ENCODE measurements at places on chromosomes 12 and 14.

DNA sequence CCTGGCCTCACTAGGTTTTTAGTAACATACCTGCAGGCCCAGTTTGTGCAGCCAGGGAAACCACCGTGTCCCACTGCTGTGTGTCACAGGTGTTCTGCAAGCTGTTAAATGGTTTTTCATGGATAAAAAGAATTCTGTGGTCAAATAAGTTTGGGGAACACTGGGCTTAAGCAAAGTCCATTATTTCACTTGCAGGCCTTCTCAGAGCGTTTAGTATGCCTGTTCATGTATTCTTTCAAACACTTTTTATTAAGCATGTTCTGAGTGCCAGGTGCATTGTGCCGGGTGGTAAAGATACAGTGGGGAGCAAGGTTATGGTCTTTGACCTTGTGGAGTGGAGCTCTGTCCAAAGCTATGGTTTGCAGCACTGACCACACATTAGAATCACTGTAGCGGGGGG, 7.4 kb downstream of the RNFT2 start:
- DNase-seq: no peak

DNA sequence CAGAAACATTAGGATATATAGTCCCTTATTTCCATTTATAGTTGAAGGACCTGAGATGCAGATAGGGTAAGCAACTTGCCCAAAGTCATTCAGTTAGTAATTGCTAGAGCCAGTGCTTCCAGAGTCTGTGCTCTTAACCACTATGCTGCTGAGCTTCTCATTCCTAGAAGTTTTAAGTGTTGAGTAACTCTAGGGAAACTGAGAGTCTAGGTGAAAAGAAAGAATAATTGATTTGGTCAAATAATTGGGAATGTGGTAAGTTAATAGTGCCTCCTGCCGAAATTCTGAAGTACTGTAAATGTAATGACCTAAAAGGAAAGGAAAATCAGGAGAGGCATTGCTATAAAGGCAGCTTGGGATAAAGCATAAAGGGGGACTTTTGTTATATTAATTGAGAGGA, 14.1 kb downstream of the PYROXD1 start:
- no peak for DNase-seq

DNA sequence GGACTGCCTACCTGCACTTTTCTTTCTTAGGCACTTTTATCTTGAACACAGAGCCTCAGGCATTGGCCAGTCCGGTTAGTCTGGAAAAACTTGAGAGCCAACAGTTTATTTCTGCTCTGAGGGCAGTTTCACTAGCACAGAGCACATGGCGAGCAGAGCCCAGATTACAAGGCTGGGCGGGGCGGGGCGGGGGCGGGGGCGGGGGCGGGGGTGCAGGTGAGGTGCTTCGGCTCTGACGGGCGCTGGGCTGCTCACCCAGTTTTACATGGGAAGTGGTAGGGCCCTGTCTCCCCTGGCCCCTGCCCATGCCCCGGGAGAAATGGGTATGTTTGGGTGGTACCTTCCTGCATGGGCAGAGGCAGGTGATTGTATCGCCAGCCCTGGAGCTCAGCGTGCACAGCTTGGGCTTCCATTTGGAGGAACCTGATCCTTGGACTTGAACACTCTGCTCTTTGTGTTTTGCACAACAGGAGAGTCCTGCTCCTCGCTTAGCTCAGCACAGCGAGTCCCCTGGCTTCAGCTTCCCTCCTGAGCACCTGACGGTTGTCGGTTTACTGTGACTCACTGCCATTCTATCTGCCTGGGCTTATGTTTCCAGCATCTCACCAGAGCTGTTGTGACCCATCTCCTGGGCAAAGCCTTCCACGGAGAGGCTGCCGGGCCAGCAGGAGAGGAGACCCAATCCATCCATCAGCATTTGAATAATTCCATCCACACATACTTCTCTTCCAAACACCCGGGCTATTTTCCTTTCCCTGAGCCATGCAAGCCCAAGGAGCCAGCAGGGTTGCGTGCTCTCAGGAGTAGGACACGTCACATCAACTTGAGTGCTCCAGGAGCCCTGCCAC, 108.5 kb downstream of the ARF6 start:
- DNase-seq: no peak

GRCh38 chr12:70645494-70646317, 8.5 kb upstream of the PTPRB start:
- DNase-seq: peak; percentile 48

- no peak for DNase-seq
Observed at GRCh38 chr14:95711476-95712176, 2.3 kb downstream of the TCL1A start.

DNA sequence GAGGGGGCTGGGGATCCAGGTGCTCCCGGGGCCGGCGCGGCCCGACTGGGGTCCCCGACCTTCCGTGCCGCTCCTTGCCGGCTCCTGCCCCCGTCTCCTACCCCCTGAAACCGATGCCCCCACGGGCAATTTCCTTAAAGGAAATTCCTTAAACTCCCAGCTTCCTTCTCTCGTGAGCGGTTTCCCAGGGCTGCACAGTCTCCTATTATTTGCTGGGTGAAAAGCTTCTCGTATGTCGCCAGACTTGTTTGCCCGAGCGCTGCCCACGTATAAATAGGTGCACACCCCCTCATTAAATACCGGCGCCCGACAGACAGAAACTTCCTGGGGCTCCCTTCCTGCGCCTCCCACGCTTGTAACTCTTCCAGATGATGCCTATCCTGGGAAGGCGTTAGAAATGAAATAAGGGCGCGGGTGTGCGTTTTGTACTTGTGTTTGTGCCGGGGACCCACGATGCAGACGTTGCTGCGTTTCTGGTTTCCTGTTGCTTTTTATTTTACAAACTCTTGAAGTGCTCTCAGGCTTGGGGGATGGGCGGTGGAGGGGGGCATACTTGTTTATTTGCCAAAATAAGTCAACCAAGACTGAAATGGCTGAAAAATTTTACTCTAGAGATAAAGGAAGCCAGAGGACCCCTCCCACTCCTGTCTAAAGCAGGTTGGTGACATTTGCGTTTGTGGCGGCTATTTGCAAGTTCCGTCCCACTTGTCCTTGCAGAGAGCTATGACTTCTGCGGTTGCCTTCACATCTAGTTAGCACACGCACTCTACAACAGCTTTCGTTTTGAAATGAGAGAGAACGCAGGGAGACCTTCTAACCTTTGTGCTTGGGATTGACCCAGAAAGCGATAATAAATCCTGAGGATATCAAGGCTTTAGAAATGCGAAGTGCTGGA, 1.0 kb downstream of the HIP1R start:
- DNase-seq: no peak

GRCh38 chr12:127336416-127336815, 930.6 kb upstream of the TMEM132C start:
- no peak for DNase-seq

DNA sequence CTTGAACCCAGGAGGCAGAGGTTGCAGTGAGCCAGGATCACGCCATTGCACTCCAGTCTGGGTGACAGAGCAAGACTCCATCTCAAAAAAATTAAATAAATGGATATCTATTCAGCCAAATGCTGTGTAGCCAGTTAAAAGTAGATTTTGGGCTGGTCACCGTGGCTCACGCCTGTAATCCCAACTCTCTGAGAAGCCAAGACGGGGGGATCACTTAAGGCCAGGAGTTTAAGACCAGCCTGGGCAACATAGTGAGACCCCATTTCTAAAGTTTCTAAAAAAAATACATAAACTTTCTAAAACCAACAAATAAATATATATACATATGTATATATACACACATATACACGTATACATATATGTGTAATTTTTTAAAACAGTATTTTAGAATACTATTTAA, 188.8 kb downstream of the FBXL14 start:
- DNase-seq: no peak

- no peak for DNase-seq
Observed at GRCh38 chr14:80206351-80207080, 4.8 kb downstream of the DIO2 start.

- no peak for DNase-seq
Observed at GRCh38 chr12:31585271-31585670, 5.7 kb downstream of the DENND5B start.

DNA sequence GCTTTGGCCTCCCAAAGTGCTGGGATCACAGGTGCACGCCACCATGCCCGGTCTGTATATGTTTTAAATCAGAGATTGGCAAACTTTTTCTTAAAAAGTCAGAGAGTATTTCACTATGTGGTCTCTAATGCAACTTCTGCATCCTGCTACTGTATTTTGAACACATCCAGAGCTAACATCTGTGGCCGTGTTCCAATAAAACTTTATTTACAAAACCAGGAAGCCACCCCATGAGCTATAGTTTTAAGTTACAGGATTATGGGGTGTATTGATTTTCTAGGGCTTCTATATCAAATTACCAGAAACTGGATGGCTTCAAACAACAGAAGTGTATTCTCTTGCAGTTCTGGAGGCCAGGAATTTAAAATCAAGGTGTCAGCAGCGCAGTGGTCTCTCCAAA, 5.3 kb upstream of the RBM19 start:
- no peak for DNase-seq

DNA sequence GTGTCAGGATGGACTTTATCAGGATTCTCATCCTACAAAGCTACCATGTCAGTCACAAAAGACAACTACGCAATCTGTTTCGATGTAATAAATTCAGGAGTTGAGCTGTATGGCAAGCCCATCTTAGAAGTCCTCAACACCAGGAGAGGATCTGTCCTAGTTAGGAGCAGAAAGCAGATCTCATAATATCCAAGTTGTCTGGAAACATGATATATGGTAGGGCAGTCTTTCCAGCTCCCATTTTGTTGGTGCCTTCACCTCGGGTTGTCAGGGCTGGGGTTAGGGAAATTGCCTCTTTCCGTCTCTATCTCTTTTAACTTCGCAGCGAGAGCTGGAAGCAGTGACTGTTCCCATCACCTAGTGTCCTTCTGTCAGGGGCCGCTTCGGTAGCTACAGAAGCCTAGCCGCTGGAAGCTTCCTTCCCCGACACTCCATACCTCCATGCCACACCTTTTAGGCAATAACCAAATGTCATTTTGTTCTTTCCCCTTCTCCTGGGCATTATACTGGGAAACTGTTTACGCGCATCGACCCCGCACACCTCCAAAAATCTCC, 1.4 kb downstream of the NIN start:
- DNase-seq: no peak

- no peak for DNase-seq
Observed at GRCh38 chr14:102481791-102482238, 27.8 kb downstream of the ANKRD9 start.

- DNase-seq: no peak
Observed at GRCh38 chr12:60257063-60257462, 661.2 kb downstream of the SLC16A7 start.

DNA sequence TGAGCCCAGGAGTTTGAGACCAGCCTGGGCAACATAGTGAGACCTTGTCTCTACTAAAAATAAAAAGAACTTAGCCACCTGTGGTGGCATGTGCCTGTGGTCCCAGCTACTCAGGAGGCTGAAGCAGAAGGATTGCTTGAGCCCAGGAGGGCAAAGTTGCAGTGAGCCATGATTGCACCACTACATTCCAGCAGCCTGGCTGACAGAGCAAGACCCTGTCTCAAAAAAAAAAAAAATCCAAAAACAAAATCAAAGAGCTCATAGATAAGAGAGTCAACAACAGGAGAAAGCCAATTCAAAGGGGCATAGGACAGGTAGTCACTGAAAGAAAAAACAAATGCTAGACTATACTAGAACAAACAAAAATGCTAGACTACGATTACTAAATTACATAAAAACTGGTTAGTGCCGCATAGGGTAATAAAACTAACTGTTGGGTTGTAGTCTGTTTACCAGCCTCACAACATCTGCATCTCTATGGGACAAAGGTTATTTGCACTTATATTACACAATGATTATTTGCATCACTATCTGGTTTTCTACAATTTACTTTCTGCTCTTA, 16.6 kb upstream of the EEA1 start:
- DNase-seq: no peak

GRCh38 chr12:131862994-131863710, 31.3 kb upstream of the ULK1 start:
- DNase-seq: no peak

- DNase-seq: no peak
Observed at GRCh38 chr12:26621932-26622331, 211.1 kb downstream of the ITPR2 start.

- no peak for DNase-seq
Observed at GRCh38 chr12:11827091-11828061, 177.9 kb downstream of the ETV6 start.

- no peak for DNase-seq
Observed at GRCh38 chr12:4356041-4356327, 23.5 kb downstream of the FGF23 start.

DNA sequence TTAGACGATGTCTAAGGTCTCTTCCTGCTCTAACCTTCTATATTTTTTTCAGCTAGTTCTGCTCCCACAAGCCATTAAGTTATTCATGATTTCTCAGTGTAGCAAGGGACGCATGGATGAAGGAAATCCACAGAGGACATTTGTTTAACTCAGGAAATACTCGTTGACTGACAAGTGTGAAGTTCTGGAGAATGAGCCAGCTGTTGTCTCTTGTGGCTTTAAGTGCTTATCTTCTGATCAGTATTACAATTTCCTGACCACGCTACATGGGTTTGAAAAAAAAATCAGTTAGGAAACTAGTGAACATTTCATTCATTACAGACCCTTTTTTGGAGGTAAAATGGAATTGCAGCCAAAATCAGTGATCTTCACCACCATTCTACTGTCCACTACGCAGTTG, 53.1 kb downstream of the GUCY2C start:
- no peak for DNase-seq

DNA sequence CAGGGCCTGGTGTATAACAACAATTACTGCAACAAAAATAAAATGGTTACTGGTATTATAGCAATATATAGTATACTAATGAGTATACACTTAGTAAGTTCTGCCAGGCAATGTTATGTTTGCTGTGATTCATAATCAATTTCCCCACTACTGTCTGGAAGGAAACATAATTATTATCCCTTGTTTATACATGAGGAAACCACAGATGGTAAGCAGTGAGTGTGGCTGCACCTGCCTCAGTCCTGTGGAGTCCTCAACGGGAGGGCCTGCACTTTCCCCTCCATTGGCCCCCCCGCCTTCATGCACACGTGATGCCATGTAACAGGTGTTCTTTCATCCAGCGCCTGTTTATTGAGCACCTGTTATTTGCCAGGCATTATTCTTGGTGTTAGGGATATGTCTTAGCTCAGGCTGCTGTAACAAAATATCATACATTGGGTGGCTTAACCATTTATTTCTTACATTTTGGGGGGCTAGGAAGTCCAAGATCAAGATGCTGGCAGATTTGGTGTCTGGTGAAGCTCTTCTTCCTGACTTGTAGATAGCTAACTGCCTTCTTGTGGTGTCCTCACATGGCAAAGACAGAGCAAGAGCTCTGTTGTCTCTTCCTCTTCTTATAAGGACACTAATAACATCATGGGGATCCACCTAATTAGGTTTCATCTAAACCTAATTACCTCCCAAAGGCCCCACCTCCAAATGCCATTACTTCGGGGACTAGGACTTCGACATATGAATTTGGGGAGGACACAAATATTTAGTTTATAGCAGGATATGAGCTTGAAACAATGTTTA, 59.5 kb upstream of the CHGA start:
- DNase-seq: no peak
